ENCODE measurements at places on chromosomes 6 and 20. TPM values are rescaled to one million over a fixed set of nuclear protein-coding genes. Genes with fewer than 3 reads are reported as not detected.

OGFRL1 gene
- total RNA-seq: 3.0 TPM

RIMS4 gene
- not detected for total RNA-seq

UST gene
- total RNA-seq: 2.3 TPM

BPI gene
- not detected for total RNA-seq

SNAP91 gene
- total RNA-seq: not detected

PHIP gene
- 36.8 TPM for total RNA-seq

GRCh38 chr6:12110523-12111362 lies 98.6 kb downstream of the HIVEP1 start:
- DNase-seq: no peak

- DNase-seq: no peak
Measured at GRCh38 chr6:116665464-116665863, 3.1 kb downstream of the ZUP1 start.

DNA sequence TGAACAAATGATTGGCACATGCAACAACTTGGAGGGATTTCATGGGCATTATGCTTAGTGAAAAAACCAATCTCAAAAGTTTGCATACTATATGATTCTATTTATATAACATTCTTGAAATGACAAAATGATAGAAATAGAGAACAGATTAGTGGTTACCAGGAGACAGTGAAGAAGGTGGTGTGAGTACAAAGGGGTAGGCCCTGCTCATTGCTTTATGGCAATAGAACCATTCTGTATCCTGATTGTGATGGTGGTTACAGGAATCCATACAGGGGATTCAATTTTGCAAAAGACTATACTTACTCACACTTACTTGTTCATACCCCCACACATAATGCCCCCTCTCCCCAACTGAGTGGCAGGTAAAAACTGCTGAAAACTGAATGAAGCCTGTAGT lies 30.2 kb upstream of the LAMA4 start:
- DNase-seq: no peak

DNA sequence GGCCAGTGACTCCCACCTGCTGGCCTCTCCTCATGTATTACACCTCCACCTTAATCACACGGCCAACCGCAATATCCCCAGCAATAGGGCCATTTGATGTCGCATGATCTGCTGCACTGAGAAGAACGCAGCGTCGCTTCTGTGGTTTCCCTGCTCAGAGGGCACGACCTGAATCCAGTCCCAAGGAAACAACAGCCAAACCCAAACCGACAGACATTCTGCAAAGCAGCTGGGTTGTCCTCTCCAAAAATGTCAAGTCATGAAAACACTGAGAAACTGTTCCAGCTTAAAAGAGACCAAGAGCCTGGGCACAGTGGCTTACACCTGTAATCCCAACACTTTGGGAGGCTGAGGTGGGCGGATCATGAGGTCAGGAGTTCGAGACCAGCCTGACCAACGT lies 7.5 kb upstream of the BPI start:
- no peak for DNase-seq

DNA sequence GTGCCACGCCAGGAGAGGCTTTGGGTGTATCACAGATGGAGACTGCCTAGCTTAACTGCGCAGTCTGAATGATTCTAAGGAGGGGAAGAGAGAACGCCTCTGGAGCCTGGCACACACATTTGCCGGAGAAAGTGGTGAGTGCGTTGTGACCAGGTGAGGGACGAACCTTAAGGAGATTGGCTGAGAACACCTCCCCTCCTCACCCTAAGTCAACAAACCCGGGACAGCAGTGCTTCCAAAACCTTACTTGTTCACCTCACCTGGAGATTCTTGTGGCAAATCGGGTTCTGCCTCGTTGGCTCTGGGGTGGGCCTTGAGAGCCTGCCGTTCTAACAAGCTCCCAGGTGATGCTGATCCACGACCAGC lies 9.4 kb downstream of the SYNJ2 start:
- DNase-seq: no peak

GRCh38 chr6:111030008-111031007 lies 48.5 kb downstream of the RPF2 start:
- no peak for DNase-seq

DNA sequence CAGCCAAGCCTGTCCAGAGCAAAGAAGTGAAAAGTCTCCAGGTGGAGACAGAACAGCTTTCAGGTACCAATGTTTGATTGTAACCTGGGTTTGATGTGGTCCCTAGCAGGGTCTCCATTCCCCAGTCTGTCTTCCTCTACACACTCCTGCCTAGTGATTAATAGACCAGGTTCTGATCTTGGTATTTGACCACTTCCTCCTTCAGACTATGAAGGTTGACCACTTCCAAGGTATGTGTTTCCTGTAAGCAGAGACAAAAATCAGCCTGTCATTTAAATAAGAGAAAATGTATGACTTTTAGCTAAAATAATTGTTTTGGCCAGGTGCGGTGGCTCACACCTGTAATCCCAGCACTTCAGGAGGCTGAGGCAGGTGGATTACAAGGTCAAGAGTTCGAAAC lies 41.8 kb upstream of the TOP1 start:
- DNase-seq: peak; percentile 49

GRCh38 chr20:46151936-46152335 lies 33.8 kb downstream of the CD40 start:
- no peak for DNase-seq

DNA sequence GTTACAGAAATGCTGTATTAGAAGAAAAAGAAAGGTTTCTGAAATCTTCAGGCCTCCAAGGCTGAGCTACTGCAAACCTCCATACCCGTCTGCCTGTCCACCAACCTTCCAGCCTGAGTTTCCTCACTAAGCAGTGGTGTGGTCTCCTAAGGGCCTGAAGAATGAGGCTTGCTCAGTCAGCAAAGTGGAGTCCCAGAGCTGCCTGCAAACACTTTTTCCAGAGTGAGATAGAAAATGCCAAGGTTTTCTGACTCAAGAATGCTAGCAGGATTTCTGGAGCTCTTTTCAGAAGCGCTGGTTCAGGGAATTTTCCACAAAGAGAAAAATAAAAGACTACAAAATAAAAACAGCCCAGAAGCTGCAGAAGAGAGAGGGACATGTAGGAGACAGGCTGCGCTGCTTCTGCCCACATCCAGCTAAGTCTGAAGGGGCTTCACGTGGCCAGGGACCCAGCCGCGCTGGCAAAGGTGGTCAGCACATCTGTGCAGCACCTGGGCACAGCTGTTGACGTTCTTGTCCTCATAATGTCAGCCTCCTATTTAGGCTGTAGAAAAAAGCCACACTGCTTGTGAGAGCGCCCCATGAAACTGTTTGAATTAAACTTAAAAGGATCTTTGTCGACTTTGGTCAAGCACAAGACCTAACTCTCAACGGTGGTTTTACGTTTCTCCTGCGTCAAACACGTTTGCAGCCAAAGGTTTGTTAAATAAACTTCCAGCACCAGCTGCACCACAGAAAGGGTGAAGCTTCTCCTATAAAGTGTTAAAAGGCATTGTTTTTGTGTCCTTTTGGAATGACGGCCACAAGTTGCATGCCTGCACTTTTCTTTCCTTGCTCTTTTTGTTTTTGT lies 209.0 kb downstream of the THBS2 start:
- no peak for DNase-seq

DNA sequence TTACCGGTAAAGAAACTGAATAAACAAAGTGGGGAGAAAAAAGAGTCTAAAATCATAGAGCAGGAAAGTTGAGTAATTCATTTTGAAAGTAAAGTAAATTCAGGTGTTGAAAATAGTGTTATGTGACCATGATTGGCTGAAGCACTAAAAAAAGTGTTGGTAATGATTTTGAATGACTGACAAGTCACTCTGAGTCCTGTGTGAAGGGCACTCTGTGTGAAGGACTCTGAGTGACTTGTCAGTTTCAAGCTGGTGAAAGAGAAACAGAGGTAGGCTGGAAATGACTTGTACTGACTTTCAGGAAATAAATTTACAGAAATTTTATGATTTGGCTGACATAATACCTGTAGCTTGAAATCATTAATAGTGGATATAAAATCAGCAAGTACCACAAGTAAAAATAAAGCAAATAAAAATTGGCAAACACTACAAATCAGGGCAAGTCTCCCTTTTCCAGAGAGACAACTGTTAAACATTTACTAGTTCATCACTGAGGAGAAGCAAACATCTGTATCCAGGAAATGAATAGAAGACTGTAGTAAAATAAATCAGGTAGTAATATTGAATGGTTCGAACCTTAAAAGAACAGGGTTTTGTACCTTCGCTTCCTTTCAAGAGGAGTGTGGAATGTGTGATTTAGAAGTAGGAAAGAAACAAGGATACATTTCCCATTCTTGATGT lies 630.6 kb downstream of the GRIK2 start:
- no peak for DNase-seq

GRCh38 chr6:30888816-30889495 lies 4.6 kb downstream of the DDR1 start:
- DNase-seq: no peak

DNA sequence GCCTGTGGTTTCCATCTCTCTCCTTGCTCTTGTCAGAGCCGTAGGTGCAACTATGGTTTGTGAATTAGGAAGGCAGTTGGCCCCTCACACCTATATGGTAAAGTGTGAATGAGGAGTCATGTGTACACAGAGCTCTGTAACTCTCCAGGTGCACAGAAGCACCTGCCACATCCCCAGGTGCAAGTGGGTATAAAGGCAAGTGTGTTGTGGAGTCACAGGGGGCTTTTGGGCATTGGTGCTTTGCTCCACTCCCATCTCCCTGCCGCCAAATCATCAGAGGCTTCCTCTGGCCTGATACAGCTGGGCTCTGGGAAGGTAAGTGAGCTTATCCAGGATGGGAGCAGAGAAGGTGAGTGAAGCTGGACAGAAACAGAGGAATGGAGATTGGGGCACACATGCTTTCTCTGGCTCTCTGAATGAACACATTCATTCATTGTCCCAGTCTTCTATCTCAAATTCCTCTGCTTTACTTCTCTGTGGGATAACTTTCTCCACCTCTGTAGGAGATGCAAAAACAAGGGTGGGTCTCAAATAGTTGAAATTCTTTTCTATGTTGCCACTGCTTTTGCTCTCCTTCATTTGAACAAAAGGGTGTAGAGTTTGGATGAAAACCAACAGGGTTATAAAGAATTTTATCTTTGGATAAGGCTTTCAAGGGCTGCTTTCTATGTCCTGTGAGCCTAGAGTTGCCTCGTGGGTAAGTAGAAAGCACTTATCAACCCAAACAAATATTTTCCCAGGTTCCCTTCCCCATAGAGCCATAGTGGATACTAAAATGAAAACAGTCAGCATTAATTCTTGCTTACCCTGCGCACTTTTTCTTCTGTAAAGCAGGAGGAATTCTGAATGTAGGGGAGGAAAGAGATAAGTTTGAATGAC lies 45.0 kb upstream of the RIPOR2 start:
- no peak for DNase-seq

GRCh38 chr20:32918296-32918695 lies 59.6 kb downstream of the EFCAB8 start:
- no peak for DNase-seq

DNA sequence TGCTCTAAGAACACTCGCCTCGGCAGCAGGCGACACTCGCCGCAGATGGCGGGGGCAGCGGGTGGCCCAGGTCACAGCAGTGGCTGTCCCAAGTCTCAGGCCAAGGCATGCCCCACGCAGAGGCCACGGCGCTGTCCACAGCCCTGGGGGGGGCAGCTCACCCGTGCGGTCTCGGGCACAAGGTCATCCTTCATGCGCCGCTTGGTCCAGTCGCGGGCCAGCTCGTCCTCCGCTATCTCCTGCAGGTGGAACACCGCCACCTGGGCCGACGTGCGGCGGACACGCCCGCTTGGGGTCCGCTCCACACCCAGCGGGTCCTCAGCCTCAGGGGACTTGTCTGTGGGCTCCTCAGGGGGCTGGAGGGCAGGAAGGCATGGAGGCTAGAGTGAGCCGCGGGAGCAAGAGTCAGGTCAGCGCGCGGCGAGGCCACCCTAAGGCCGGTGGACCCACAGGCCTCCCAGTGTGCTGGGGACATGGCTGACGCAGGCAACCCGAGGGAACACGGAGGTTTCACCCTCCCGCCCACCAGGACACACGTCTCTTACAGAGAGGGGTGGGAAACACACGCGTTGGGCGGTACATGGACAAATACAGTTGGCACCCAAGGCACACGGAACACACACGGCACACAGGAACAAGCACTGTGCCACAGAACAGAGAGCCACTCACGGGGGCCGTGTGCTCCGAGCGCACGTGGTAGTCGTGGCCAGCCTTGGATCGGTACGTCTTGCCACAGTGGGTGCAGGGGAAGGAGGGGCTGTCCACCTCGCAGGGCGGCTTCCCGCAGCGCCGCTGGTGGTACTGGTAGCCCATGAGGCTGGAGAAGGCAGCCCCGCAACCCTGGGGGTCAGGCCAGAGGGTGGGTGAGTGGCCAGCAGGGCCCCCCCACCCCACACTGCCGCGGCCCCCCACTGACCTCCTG lies 6.5 kb upstream of the UCKL1 start:
- DNase-seq: no peak

DNA sequence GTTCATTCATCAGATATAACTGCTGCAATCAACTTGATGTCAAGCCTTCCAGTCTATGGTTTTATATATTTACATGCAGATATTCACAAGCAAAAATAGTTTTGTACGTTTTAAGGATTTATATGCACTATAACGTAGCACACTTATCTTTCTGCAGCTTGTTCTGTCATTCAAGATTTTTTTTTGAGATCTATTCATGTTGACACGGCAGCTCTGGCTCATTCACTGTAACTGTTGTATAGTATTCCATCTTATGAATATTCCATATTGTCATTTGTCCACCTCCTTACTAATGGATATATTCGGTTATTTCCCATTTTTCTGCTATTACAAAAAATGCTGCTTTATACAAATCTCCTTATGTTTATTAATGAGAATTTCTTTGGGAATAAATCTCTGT lies 13.2 kb downstream of the ELOVL2 start:
- DNase-seq: no peak

DNA sequence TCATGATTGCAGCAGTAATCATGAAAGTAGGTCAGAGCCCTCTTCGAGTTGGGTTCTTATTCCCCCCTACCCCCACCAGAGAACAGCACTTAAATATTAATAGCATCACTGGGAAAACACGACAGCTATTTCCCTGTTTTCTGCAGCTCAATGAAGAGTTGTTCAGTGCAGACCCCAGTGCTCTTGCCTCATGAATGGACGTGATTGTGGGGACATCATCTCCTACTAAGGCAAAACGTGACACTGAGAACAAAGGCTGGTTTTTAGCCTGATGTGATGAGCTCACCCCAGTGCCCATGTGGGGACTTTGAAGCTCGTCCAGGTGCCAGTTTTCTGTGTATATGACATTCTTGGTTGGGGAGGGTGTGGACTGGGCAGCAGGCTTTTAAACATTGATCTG lies 105.9 kb downstream of the SLC35F1 start:
- no peak for DNase-seq

GRCh38 chr6:76453270-76453669 lies 380.8 kb upstream of the IMPG1 start:
- no peak for DNase-seq
